Stimulated activated CD4-positive, alpha-beta T cell treated with anti-CD3 and anti-CD28 coated beads, Interleukin-1b, Interleukin-23, amount 100 ng/mL, for 48 hours (primary cell): ENCODE measurements at places on chromosomes 2 and 18.

DNA sequence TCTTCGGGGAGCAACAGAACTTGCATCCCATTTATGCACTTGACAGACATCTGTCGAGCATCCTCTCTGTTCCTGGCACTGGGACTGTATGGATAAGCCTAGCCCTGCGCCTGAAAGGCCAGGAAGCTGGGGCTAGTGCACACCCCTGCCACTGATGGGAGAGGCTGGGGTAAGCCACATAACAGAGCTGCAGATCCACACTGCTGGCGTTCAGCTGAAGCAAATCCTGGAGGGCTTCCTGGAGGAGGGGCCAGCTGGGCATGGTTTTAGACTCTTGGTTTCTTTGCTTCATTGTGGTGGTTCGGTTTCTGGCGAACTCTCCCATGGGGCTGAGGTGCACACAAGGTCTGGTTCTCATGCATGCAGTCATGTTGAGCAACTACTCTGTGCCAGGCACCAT, 45.5 kb upstream of the FOSL2 start:
- DNase-seq: no peak

GRCh38 chr2:224063298-224063648, 24.2 kb upstream of the SERPINE2 start:
- DNase-seq: no peak

GRCh38 chr2:86037795-86038192, 67.9 kb downstream of the POLR1A start:
- no peak for DNase-seq

DNA sequence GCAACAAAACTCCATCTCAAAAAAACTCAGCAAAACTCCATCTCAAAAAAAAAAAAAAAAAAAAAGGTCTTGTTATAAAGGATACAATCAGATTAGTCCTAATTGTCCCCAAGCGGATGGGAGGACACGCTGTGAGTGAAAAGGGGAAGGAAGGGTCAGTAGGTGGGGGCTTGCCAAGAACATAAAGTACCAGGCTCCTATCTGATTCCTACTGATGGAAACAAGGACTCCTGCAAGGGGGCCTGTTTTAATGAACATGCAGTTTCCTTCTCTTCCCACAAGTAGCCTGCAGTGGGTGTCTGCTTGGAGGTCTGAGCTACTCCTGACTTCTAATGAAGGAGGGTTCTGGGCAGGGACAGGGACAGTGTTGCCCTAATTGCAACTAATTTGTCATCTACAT, 7.9 kb downstream of the SCG2 start:
- DNase-seq: no peak

DNA sequence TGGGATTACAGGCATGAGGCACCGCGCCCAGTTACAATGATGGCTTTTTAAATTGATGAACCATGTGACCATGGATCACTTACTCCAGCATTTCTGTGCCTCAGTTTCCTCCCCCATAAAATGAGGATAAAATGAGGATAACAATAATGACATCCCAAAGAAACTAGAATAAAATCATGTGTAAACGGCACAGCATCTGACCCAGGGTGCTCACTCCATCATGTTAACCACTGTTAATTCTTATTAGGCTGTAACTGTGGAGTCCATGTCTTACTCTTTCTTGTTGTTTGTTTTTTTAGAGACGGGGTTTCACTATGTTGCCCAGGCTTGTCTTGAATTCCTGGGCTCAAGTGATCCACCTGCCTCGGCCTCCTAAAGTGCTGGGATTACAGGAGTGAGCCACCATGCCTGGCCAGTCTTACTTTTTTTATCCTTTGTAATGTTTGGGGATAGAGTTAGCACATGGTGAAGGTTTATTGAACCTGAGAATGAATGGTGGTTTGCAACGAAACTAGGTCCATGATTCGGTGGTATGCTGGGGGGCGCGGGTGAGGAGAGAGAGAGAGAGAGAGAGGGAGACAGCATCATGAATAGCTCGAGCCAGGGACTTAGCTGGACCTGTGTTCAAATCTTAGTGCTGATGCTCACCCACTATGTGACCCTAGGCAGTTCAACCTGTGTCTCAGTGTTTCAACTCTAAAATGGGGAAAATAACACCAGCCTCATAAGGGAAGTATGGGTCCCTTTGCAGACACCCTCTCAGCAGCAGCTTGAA, 52.3 kb downstream of the MYCN start:
- no peak for DNase-seq
